ENCODE measurements at places on chromosomes 4 and X.
A peak's percentile ranks its signal among the peaks of the same experiment; 100 is the strongest.

DNA sequence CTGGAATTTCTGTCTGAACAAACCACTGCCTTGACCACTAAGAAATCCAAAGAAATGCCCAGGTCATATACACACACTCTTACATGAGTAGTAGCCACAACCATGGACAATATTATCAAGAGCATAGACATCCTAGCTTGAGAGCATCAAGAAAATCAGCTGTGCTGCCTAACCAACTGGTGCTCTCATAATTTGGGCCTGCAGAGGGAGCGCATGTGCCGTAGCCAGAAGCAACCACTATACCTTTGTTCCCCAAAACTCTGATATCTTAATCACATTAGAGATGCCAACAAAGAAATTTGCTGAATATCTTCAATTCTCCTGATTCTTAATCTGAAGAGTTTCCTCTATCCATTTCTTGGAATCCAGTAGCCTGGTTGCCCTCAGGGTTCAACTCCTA lies 163.6 kb downstream of the ZNF674 start:
- no peak for DNase-seq

DNA sequence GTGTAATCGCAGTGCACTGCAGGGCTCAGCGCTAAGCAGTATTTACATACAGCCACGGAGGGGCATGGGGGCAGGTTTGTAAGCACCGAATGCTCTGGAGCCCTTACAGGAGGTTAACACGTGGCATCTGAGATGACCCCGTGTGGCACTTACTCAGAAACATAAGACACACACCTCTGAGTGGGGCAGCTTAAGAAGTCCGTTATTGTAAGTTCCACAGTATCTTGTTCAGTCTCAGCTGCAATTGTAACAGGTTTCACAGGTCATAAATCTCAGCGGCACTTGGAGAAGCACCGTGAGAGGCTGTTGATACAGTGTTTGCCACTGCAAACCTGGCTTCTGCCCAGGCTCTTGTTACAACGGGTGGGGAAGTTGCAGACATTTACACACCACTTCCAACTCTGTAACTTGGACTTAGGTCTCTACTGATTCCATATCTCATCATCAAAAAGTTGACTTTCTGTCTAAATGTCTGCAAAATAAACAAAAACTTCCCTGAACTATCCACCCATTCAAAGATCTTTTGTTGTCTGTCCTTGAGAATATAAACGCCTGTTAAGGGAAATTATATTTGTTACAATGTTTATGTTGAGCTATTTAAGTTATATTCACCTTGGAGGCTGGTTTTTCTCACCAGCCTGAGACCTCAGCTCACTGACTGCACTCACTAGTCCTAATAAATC lies 10.3 kb downstream of the CPLX1 start:
- DNase-seq = no peak

GRCh38 chr4:128831531-128832242 lies 22.2 kb downstream of the JADE1 start:
- DNase-seq = peak; percentile 51

GRCh38 chr4:158870626-158871334 lies 102.0 kb downstream of the FNIP2 start:
- no peak for DNase-seq

DNA sequence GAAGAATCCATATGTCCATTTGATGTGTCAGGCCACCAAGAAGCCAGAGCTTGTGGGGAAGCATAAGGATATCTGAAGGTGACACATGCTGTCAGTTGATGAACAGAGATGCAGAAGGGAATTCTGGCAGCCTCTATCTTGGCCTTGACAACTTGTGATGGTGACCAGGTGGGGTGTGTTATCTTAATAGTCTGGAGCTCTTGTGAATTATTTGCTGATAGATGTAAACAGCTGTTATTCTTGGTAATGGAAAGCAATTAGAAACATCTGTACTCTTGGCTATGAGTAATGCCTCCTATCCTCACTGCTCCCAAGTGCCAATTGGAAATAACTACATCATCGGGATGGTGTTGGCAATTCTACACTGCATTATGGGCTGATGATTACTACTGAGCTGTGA lies 51.9 kb downstream of the NAA11 start:
- no peak for DNase-seq

DNA sequence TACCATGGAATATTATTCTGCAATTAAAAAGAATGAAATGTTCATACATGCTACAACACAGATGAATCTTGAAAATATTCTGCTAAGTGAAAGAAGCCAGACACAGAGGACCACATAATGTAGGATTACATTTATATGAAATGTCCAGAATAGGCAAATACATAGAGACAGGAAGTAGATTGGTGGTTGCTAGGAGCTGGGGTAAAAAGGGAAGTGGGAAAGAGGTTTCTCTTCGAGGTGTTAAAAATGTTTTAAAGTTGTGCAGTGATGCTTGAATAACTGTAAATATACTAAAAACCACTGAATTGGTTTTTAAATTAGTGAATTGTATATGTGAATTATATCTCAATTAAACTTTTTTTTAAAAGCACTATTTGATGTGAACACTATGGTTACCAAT lies 3.6 kb upstream of the NXT2 start:
- DNase-seq = no peak

- no peak for DNase-seq
Measured at GRCh38 chr4:85522836-85523235, 47.9 kb downstream of the ARHGAP24 start.

GRCh38 chrX:124097116-124097515 lies 135.6 kb downstream of the STAG2 start:
- no peak for DNase-seq
